ENCODE measurements at places on chromosomes 4 and X.

GRCh38 chr4:123977641-123978081 lies 581.1 kb downstream of the SPRY1 start:
- DNase-seq: no peak

DNA sequence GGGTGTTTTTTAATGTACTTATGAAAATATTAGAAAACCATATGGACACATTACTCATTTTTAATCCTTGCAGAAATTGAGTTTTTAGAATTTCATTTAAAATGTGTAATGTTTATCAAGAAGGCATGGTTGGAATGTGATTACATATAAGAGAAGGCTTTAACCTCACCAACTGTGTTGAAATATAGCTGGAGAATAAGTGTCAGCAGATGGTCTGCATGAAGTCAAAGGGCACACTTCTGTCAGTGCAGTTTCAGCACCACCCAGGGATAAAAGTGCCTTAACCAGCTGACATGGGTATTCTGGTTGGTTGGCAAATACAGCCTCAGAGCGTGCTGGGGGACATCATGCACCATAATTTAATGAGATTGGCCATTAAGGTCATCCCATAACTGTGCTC lies 21.2 kb upstream of the ANTXR2 start:
- no peak for DNase-seq

DNA sequence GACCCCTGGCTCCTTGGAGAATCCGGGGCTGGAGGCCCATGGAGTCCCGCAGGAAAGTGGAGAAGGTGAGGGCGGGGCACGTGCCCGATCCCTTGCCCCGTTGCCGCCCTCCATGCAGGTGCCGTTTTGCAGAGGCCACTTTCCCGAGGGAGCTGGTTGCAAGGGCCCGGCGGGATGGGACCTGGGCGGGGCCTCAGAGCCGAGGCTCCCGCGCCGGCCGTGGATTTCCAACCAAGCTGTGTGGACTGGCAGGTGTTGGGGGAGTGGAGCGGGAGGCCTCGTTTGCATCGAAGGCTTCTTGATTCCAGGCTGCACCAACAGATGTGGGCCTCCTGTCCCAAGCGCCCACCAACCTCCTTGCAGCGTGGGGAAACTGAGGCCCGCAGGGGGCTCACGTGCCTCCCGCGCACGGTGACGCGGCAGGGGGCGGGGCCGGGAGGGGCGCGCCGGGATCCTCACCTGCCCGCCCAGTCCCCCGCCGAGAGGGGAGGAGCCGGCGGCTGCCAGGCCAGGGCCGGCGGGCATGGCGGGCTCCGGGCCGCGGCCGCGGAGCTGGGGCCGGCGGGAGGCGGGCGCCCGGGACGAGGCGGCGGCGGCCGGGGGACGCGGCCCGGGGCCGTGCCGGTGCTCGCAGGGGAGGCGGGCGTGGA lies 24.9 kb downstream of the SH3BP2 start:
- no peak for DNase-seq

GRCh38 chr4:147044241-147044640 lies 98.6 kb upstream of the TTC29 start:
- DNase-seq: no peak

GRCh38 chr4:145484225-145484846 lies 2.7 kb downstream of the SMAD1 start:
- no peak for DNase-seq

GRCh38 chrX:105738162-105738561 lies 84.2 kb upstream of the NRK start:
- no peak for DNase-seq

- no peak for DNase-seq
These were observed 278.9 kb downstream of the FBXW7 start for GRCh38 chr4:152256996-152257395.

- DNase-seq: no peak
These were observed 94.6 kb upstream of the INPP4B start for GRCh38 chr4:142940425-142941330.

GRCh38 chr4:3136454-3136853 lies 62.0 kb downstream of the HTT start:
- no peak for DNase-seq

DNA sequence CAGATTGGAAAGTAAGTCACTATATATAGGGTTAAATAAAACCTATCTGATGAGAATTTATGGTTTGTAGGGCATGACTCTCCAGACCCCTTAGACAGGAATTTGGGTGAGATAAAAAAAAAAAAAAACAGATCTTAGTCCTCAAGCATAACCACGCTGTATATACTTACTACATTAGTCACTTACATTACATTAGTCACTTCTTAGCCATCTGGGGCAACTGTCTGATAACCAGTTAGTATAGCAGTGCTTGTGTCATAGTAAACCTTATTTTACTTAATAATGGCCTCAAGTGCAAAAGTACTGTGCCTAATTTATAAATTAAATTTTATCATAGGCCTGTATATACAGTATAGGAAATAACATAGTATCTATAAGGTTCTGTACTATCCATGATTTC lies 60.2 kb upstream of the RPS6KA6 start:
- peak; percentile 5 for DNase-seq

DNA sequence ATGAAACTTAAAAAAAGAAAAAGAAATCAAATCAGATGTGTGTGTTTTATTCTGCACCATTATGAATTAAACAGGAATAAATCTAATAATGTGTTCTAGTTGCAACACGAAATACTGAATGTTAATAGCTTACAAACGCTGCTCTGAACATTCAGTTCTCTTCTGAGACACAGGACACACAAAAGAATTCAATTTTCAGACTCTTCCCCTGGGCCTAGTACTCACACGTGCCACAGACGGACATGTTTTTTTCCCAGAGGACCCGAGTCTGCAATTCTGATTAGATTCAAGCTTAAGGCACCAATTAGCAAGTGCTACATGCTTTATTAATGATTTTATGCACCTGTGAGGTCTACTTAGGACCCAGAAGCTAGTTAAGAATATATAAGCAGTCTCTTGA lies 20.5 kb downstream of the C4orf54 start:
- no peak for DNase-seq

DNA sequence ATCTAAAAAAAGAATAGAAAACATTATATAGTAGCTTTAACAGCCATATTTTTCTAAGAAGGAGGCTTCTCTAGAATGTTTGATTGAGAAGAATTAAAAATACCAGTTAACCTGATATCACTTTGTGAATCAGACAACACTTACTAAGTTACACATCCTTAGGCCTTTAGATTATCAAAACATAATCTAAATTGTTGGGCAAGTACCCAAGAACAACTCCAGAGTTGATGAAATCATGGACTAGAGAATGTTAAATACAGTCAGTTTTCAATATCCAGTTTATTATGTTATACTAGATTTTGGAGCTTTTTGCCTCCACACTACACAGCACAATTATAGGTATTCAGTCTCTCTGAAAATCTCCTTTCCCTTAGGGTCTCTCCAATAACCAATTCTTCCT lies 39.6 kb downstream of the ARL13A start:
- no peak for DNase-seq

GRCh38 chr4:38166768-38167167 lies 206.6 kb downstream of the PTTG2 start:
- no peak for DNase-seq

DNA sequence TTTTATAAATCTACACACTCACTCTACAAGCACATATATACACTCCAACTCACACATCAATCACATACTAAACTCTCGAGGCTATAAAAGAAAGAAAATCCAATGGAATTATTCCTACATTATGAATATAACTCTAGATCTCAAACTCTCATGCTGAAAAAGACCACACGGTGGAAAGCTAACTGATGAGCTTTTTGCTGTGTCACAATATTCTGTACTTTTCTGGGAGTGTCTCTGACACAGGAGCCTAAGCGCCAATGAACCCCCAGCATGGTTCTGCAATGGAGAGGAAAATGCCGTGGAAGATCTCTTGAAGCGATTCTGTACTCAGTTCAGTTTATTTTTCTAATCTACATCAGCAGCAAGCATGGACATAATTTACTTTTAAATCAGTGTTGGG lies 124.2 kb upstream of the ETNPPL start:
- DNase-seq: no peak

DNA sequence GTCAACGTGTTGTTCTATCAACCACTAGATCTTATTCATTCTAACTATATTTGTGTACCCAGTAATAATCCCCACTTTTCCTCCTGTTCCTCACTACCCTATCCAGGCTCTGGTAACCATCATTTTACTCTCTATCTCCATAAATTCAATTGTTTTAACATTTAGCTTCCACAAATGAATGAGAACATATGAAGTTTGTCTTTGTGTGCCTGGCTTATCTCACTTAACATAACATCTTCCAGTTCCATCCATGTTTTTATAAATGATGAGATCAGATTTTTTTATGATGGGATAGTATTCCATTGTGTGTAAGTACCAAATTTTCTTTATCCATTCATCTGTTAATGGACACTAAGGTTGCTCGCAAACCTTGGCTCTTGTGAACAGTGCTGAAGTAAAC lies 59.9 kb upstream of the IBSP start:
- no peak for DNase-seq

DNA sequence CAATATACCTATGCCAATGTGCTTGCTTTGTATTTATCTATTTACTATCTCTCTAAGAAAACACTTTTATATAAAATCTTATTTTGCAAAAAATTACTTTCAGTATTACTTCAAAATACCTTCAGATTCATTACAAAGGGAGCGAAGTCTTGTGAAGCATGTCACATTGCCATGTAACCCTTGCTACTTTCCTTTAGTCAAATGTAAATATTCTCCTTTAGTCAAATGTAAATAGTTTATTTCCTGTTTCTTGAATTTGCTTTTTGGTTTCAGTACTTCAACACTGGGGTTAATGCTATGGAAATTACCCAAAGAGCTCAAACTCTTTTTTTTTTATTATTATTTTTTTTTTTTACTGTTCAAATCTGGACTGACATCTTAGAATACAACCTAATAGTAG lies 383.3 kb downstream of the GRXCR1 start:
- no peak for DNase-seq

- DNase-seq: no peak
These were observed 637.8 kb downstream of the BCOR start for GRCh38 chrX:39459952-39460351.

DNA sequence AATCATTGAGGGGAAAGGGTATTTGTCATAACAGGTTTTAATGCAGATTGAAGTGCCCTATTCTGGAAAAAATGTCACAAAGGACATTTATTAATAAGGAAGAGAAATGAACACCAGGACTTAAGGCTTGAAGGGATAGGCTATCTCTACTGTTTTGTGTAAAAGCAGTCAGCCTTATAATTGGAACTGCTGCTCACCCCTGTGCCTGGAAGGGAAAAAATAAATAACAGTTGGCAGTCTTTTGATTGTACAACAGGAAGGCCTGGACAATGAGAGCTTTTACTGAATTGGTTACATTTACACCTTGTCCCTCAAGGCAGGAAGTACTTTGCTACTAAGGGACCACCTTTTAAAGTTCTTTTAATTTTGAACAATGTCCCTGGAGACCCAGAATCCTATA lies 17.8 kb upstream of the MAGED4 start:
- no peak for DNase-seq

- DNase-seq: peak; percentile 10
These were observed 45.9 kb downstream of the HMGB2 start for GRCh38 chr4:173288296-173288695.

DNA sequence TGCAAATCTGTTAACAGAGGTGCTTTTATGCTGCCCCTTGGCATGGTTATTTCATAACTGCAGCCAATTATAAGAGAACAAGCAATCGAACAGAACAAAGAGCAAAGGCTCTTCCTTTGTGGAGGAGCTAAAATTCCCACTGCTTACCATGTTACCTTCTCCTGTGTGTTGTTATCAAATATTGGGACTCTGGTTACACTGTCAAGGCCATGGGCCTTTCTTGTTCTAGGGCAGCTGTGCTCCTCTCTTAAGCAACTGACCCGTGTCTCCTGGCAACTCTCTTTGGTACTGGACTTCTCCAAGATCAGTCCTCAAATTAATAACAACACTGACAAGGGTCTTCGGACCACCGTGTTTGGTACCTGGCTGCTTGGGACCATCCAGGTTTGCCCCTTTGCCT lies 12.1 kb upstream of the OPN1LW start:
- DNase-seq: no peak

DNA sequence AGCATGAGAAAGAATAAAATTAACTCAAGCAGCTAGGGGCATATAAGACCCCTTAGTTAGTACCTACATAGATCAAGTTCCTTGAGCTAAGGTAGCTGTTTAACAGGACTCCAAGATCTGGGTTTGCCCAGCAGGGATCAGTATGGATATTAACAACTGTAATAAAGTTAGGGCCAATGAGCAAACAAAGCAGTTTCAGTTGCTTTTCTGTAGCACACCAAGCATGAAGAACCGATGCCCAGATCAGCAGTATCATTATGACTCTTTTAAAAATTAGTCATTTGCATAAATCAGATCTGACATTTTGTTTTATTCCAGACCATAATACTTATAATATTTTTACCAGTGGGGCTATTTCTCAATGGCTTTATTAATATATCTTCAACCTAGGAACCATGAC lies 80.9 kb downstream of the C4orf33 start:
- no peak for DNase-seq

- DNase-seq: no peak
These were observed 28.3 kb downstream of the DOCK11 start for GRCh38 chrX:118523920-118524319.

DNA sequence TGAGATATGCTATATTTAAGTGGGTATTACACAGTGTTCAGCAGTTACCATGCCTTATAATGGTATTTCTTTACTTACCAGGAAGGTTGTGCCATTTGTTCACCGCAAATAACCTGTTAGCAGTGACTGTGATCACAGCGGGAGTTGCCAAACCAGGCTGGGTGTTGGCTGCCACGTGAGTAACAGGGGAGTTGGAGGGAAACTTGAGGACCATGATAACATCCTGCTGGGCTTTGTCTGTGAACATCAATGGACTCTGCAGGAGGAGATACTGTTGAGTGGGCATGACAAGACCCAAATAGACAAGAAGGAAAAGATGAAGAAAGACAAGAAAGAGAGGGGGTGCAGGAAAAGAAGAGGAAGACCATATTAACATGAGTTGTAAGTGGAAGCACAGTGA lies 242.9 kb downstream of the DCLK2 start:
- DNase-seq: no peak

- DNase-seq: peak; percentile 27
These were observed 37.8 kb downstream of the SEPTIN6 start for GRCh38 chrX:119655125-119655524.

DNA sequence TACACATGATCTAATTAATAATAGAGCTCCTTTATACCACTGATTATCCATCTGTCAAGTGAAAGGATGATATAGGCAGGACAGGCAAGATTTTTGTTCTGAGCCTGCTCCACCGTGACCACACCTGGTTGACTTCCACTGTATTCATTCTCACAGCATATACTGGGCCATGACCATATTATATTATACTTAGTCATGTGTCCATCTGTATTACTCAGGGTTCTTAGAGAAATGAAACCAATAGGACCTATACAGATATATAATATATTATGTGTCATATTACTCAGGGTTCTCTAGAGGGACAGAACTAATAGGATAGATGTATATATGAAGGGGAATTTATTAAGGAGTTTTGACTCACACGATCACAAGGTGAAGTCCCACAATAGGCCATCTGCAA lies 675.1 kb downstream of the GRXCR1 start:
- no peak for DNase-seq
